Activated CD4-positive, alpha-beta T cell treated with anti-CD3 and anti-CD28 coated beads, Interleukin-2, amount 10 ng/mL, durations not matched to agents 24 days and 14 days (primary cell): ENCODE measurements at places on chromosomes 12 and 14.

DNA sequence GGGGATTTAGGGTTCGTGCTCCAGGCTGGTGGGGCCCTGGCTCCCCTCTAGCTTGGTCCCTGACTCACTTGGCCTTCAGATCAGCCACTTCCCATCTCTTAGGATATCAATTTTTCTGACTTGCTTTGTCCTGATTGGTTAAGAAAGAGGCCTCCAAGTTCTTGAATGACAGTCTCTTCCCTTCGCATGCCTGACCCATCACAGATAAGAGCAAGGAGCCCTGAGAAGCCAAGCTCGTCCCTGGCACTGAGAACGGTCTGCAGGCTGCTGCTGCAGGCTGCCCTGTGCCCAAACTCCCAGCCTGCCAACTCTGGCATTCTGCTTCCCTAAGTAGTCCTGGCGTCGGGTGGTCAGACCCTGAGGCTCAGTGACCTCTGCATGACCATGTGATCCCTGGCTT is 794 bp upstream of the LRTM2 start:
- no peak for DNase-seq
- H3K4me1 ChIP-seq, result peaks cover 3% of the 10 kb centered on the region
- no peak overlapping the region for H3K4me3 ChIP-seq

- peaks cover 63% of the 10 kb centered on the region for H3K27me3 ChIP-seq
- H3K36me3 ChIP-seq, result no peaks in the 10 kb centered on the region
- no peak for DNase-seq
- H3K27ac ChIP-seq, result no peak overlapping the region
- H3K4me1 ChIP-seq, result peaks cover 4% of the 10 kb centered on the region
Measured at GRCh38 chr14:69261761-69262331, 1.9 kb downstream of the GALNT16 start.

DNA sequence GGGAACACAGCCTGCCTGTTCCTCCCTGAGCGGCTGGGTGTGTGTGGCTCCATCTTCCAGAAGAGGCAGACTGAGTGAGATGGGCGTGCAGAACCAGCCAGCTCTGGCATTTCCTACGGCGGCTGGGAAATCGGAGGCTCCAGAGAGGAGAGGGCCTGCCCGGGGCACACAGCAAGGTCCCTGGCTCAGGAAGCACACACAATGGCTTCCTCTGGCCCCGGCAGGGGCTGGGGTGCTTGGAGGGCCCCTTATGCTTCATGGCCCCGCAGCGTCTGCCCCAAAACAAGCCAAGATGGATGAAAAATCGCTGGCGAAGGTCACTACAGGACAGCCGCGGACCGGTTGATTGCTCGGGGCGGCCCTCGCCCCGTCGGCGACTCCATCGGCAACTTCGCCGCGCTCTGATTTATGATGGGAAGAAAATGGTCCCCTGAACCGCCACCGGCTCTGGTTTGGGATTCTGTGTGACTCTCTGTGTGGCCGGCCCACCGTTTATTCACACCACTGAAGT is 191.5 kb upstream of the C14orf180 start:
- no peaks in the 10 kb centered on the region for H3K36me3 ChIP-seq
- no peak for DNase-seq
- no peak overlapping the region for H3K27ac ChIP-seq
- H3K4me3 ChIP-seq, result no peak overlapping the region

DNA sequence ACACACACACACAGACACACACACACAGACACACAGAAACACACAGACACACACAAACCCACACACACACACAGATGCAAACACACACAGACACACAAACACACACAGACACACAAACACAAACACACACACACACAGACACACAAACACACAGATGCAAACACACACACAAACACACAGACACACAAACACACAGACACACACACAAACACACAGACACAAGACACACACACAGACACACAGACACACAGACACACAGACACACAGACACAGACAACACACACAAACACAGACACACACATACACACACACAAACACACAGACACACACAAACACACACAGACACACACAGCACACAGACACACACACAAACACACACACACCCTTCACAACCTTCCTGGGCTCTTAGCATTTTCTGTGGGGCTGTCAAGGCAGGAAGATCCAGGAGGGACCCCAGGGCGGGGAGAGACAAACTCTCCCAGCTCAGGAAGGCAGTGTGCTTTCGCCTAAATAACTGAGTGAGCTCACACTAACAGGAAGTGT is 24.2 kb upstream of the INF2 start:
- H3K27me3 ChIP-seq, result peaks cover 22% of the 10 kb centered on the region
- peaks cover 16% of the 10 kb centered on the region for H3K4me1 ChIP-seq
- H3K4me3 ChIP-seq, result no peak overlapping the region
- H3K36me3 ChIP-seq, result no peaks in the 10 kb centered on the region

DNA sequence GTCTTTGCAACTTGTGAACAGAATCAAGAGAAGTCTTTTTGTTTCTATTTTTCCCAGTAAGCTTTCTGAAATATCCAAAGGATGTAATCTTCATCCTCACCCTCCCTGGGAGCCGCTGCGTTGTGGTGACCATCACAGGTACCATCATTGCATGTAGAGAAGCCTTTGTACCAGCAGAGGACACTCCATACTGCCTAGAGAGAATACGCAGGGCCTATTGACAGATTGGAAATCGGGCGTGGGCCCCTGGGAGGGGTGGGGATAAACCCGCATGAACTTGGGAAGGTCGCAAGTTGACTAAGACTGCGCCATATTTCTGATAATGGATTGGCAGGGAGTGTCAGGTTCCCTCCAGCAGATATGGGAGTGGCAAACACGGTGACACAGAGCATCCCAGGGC is 12.7 kb downstream of the KRT1 start:
- no peaks in the 10 kb centered on the region for H3K4me1 ChIP-seq
- no peak overlapping the region for H3K4me3 ChIP-seq
- no peaks in the 10 kb centered on the region for H3K36me3 ChIP-seq
- H3K27ac ChIP-seq, result no peak overlapping the region
- DNase-seq, result no peak

DNA sequence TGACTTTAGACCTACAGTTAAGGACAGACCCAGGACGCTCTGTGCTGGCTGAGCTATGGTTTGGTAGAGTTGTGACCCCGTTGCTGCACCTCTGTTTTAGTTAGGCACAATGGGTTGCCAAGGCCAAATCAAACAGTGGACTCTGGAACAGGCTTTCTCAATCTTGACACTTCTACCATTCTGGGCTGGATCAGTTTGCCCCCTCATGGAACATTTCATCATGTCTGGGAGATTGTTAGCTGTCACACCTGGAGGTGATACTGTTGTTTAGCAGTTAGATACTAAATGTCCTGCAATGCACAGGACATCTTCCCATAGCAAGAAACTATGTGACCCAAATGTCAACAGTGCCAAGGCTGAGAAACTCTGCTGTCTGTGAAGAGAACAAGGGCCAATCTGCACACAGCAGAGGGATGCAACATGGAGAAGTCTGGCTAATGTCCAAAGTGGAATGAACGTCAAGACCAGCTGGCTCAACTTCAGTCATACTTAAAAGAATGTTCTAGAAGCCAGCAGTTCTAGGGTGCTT is 65.6 kb upstream of the DICER1 start:
- no peak for DNase-seq
- no peak overlapping the region for H3K27ac ChIP-seq
- H3K36me3 ChIP-seq, result no peaks in the 10 kb centered on the region
- H3K4me1 ChIP-seq, result no peaks in the 10 kb centered on the region

DNA sequence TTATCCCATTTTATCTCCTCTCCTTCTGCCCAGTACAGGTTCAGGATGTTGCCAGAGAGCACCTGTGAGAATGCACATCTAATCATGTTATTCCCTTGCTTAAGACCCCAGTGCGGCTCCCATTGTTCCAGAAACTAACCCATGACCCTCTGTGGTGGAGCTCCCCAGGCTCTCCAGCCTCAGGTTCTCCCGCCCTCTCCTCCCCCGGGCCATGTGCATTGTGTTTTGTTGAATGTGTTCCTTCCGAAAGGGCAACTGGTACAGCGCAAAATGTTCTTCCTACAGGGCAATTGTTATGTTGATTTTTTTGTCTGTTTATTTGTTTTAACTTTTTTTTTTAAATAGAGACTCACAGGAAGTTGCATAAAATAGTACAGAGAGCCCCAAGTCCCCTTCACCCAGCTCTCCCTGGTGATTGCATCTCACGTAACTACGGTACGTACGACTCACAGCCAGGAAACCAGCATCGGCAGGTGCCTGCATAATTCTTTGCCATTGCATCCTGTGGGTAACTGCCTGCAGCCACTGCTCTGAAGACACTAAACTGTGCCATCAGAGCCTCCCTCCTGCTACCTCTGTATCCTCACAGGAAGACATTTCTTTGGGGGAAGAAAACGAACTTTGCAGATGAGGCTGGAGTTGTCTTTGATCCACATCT is 31.2 kb downstream of the TMEM132C start:
- no peak overlapping the region for H3K27ac ChIP-seq
- H3K36me3 ChIP-seq, result no peaks in the 10 kb centered on the region

- H3K4me1 ChIP-seq, result peaks cover 13% of the 10 kb centered on the region
- peak; percentile 55 for DNase-seq
- H3K4me3 ChIP-seq, result peak overlapping the region; percentile 84
- peaks cover 57% of the 10 kb centered on the region for H3K27me3 ChIP-seq
Measured at GRCh38 chr14:76762411-76763095, 1.3 kb downstream of the VASH1 start.

DNA sequence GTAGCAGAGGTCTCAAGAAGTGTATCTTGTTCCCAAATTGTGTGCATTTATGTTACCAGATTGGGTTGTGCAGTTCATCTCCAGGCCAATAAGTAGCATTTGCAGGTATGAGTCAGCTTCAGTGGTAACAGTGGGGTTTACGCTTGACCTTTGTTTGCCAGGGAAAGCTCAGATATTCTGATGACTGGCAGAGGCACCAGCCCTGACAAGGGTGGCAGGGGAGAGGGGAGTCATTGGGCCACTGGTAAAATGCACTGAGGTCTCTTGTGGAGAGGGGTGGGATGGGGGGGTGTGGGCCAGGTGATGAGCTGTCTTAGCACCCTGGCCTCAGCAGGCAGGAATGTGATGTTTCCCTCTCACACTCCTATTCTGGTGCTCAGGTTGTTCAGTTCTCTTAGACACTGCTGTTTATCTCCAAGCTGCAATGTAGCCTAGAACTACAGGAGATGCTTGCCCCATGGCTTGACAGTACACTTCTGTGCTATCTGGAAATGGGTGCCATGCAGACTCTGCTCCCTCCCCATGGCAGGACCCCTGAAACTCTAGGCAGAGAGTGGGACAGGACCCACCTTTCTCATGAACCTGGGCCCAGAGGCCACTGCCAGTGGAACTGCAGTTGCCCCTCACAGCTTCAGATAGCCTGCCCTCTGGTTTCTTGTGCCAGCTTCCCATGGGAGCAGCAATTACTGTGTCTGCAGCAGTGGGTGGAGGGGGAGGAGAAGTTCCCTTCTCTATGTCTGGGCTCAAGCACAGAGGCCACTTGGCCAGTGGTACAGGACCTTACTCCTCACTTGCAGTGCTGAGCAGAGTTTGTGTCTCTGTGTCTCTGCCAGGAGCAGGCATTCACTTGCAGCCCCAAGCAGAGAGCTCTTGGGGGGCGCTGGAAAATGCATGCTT is 31.9 kb downstream of the USP15 start:
- no peaks in the 10 kb centered on the region for H3K27me3 ChIP-seq
- peak overlapping the region; percentile 42 for H3K4me3 ChIP-seq
- peaks cover 74% of the 10 kb centered on the region for H3K4me1 ChIP-seq
- H3K36me3 ChIP-seq, result peaks cover 74% of the 10 kb centered on the region

DNA sequence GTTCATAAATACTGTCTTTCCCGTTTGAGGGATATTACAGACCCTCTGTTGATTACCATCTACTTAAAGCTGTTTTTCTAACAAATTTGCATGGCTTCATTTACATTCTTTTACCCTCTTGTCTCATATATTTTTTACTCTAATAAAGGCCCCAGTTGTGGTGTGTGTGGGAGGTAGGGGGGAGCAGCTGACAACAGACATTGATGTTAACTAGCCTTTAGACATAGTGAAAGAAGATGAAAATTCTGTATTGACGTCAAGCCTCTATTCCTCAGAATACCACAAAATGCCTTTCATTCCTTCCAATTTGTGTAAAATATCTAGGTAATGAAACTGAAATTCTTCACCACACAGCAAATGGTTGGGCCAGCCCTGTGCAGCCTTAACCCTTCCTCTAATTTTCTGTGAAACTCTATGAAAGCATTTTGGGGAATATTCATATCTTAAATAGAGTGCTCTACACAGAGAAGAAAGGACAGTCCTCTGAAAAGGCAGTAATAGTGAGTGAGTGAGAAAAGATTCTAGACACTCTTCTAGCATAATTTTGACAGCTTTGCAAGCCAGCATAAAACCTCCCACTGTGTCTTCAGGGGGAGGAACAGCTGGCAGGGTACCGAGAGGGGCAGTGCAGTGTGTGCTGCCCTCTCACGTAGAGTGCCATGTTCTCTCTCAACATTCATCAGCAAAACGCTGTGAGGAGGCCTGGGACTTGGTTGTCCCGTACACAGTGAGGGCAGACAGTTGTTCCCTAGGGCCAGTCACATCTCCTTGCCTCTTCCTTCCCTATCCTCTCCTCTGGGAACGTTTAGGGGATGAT is 20.1 kb upstream of the CERS5 start:
- peak overlapping the region; percentile 95 for H3K27ac ChIP-seq
- H3K36me3 ChIP-seq, result peaks cover 41% of the 10 kb centered on the region
- H3K4me3 ChIP-seq, result peak overlapping the region; percentile 72
- peak; percentile 74 for DNase-seq
- H3K27me3 ChIP-seq, result no peaks in the 10 kb centered on the region

GRCh38 chr12:98151984-98152383 is 363.4 kb upstream of the TMPO start:
- no peak overlapping the region for H3K27ac ChIP-seq
- H3K27me3 ChIP-seq, result no peaks in the 10 kb centered on the region
- H3K36me3 ChIP-seq, result no peaks in the 10 kb centered on the region

- H3K4me1 ChIP-seq, result no peaks in the 10 kb centered on the region
- no peak for DNase-seq
- no peaks in the 10 kb centered on the region for H3K36me3 ChIP-seq
- no peak overlapping the region for H3K4me3 ChIP-seq
- H3K27ac ChIP-seq, result no peak overlapping the region
Measured at GRCh38 chr14:79890527-79890926, 320.8 kb downstream of the DIO2 start.

GRCh38 chr12:81930037-81930436 is 170.9 kb upstream of the PPFIA2 start:
- no peaks in the 10 kb centered on the region for H3K4me1 ChIP-seq
- no peak overlapping the region for H3K27ac ChIP-seq
- DNase-seq, result no peak
- H3K36me3 ChIP-seq, result no peaks in the 10 kb centered on the region
- H3K4me3 ChIP-seq, result no peak overlapping the region
- no peaks in the 10 kb centered on the region for H3K27me3 ChIP-seq

DNA sequence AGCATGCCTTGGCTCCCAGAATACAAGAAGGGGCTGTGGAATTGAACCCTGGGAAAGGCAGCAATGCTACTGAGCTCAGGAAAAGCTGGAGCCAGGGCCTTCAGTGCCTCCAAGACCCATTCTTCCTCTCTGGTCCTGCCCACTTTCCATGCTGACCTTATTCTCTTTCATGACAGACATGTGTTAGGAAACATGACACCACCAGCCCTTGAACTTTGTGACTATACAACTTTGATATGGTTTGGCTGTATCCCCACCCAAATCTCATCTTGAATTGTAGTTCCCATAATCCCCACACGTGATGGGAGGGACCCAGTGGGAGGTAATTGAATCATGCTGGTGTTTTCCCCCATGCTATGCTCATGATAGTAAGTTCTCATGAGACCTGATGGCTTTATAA is 408.2 kb downstream of the DPF3 start:
- H3K4me1 ChIP-seq, result peaks cover 15% of the 10 kb centered on the region
- peaks cover 5% of the 10 kb centered on the region for H3K27me3 ChIP-seq
- H3K36me3 ChIP-seq, result peaks cover 51% of the 10 kb centered on the region
- H3K27ac ChIP-seq, result no peak overlapping the region
- DNase-seq, result no peak

GRCh38 chr14:32258336-32258993 is 55.4 kb upstream of the RNU6-8 start:
- H3K4me1 ChIP-seq, result peaks cover 17% of the 10 kb centered on the region
- no peak overlapping the region for H3K27ac ChIP-seq
- DNase-seq, result no peak
- H3K36me3 ChIP-seq, result no peaks in the 10 kb centered on the region
